NCI-H1436 (cell line): ENCODE measurements at places on chromosomes 1 and 21.

GRCh38 chr1:77047978-77048614 is 171.1 kb downstream of the PIGK start:
- DNase-seq = no peak

- DNase-seq = no peak
Measured at GRCh38 chr1:184956999-184957700, 17.2 kb downstream of the NIBAN1 start.

- DNase-seq = no peak
Measured at GRCh38 chr1:178465011-178465410, 31.8 kb downstream of the CLEC20A start.

GRCh38 chr1:157806431-157807149 is 13.3 kb downstream of the FCRL1 start:
- DNase-seq = no peak

GRCh38 chr1:52904208-52904926 is 17.2 kb downstream of the ECHDC2 start:
- DNase-seq = no peak

DNA sequence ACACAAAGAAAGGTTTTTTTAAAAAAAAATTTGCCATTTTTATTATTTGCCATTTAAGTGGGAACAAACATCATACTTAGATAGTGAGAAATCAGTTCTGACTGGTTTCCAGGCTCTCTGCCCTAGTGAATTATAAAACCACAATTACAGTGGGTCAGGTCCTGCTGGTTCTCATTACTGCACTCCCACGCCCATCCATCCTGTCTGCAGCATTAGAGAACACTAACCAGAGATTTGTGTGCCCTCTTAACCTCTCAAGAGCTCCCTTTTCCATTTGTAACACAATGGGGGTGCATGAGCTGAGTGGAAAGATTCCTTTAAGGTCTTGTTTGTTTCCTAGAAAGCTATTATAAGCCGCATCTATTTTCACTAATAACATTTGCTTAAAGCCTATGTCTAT is 489.3 kb downstream of the AMY1C start:
- DNase-seq = no peak

- DNase-seq = no peak
Measured at GRCh38 chr1:243438146-243438545, 182.3 kb downstream of the SDCCAG8 start.

GRCh38 chr1:206657751-206658150 is 22.4 kb downstream of the DYRK3 start:
- DNase-seq = no peak

DNA sequence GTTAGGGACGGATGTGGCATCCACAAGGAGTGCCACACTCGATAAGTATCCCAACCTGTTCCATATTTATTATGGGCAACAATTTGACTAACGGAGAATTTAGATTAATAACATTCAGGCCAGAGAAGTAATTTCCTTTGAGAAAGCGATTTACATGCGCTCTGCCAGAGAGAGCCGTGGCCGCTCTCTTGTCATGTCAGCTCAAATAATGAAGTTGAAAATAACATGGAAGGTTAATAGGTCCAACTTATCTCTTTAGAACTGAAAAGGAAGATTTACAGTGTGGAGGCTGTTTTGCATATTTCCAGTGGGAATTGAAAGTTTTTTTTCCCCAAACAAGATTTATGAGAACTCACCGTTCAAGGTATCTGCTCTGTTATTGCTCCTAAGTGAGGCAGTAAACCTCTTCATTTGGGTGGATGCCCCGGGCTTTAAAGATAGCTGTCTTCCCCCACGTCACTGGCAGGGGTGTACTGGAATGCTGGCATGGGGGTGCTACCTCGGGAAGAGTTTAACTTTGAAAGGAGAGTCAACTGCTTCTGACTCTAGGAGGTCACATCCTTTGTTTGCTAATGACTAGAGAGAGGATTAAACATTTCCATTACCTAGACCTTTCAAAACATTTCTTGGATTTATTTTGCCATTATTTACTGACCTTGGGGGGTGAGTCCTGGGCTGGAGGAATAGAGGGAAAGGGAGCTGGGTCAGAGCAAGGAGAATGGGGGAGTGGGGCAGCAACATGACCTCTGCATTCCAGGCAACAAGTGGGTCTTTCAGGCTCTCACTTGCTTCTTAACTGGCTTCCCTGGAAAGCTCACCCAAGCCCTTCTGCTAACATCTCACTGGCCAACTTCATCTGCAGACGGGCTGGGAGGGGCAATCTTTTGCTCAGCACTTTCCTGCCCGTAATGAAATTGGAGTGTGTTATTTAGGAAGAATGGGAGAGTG is 204.2 kb downstream of the CAMTA1 start:
- DNase-seq = no peak

DNA sequence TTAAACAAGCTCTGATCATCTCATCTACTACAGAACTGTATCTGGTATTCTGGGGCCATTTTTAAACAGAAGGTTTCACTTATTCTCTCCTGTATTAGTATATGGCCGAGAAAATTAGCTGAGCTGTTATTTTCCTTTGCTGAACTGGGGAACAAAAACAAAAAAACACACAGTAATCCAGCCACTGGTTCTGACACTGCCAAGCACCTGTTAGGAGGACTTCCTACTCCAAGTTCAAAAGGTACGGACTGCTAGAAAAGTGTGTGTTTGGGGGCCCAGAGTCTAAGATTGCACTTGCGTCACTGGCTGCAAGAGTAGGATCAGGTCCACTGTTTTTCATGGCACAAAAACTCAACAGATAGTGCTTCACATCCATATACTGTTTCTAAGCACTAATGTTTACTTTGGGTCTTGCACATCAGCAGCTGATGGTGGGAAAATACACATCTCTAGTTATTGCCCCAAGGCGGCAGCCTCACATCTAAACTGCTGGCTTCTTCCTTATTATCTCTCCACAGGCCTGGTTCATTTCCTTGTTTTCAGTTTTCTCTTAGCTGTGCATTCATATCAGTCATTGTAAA is 226.1 kb downstream of the FGGY start:
- DNase-seq = no peak

- DNase-seq = no peak
Measured at GRCh38 chr1:66012106-66012784, 219.6 kb downstream of the PDE4B start.

GRCh38 chr1:67908250-67908936 is 75.1 kb upstream of the GNG12 start:
- DNase-seq = no peak

- DNase-seq = no peak
Measured at GRCh38 chr1:163459539-163459938, 137.8 kb downstream of the NUF2 start.

- no peak for DNase-seq
Measured at GRCh38 chr1:56827711-56828110, 8.5 kb upstream of the FYB2 start.

DNA sequence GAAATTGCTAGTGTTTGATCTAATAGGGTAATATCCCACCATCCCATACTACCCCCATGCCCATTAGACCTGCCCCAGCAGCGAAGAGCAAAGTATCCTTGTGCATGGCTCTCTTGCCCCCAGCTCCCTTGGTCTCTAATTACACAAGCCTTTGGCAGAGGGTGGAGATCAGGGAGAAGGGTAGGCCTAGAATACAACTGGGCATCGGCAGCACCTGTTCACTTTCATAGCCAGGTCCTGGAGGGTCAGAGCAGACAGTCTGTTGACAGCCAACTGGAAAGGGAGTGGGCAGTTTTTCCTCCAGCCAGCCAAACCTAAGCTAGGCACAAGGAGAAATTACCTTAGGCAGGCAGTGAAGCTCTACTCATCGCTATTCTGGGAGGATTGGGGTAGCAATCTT is 2.7 kb upstream of the PIGC start:
- no peak for DNase-seq

DNA sequence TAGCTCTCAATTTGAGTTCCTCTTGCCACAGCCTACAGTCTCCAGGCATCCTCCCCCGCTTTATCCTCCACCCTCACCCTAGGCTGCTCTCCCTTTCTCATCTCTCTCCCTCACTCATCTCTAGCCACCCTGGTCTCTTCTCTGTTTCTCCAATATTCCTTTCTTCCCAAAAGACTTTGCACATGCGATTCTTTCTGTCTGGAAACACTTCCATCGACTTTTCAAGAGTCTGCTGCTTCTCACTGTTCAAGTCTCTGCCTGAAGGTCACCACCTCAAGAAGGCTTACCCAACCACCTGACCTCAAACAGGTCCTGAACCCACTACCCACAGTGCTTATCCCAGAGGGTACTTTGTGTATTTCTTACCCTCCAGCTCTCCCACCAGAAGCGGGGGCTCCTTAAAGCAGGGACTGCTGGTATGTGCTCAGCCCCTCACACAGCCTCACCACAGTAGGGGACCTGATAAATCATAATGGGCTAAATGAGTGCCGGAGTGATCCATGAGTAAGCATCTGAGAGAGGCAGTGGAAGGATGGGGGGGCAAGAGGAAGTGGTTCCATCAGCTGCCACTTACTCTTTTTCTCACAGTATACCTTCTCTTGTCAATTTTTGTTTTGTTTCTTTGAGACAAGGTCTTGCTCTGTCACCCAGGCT is 14.3 kb upstream of the KRTAP19-8 start:
- no peak for DNase-seq

- no peak for DNase-seq
Measured at GRCh38 chr1:119771770-119772169, 3.1 kb upstream of the HMGCS2 start.

- no peak for DNase-seq
Measured at GRCh38 chr1:62436039-62436465, 797 bp upstream of the USP1 start.

DNA sequence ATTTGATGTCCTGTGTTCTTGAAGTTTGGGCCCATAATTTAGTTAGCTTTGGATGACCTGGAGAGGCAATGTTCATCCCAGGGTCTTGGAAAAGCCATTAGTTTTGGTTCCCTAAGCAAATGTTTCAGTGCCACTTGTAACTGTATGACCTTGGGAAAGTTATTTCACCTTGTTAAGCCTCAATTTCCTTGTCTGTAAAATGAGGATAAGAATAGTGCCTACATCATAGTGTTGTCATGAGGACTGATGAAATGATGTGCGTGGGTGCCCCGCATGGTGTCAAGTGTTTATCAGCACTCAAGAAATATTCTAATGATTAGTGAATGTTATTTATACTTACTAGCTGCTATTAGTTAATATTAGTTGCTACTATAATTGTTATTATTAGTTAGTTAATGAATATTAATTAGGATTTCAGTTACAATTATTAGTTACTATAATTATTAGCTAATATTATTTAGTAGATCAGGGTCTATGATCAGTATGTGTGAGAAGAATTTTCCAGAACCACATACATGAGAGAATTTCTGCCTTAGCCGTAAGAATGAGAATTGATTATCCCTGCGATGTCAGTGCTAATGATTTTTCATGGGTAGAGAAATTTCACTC is 1.9 kb downstream of the SH3BGR start:
- no peak for DNase-seq

GRCh38 chr1:19619697-19620384 is 24.3 kb upstream of the NBL1 start:
- no peak for DNase-seq

DNA sequence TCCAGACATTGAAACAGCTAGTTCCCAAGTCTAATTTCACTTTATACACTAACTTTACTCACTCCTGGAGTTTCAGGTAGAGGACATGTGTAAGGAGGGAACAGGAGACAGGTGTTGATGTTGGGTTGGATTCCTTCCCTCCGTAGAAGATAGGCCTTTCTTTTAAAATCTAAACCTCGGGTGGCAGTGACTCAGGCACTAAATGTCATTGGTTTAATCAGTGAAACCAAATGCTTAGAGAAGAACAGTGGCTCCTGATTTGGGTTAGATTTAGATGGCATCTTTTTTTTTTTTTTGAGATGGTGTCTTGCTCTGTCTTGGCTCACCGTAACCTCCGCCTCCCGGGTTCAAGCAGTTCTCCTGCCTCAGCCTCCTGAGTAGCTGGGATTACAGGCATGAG is 7.2 kb downstream of the CAP1 start:
- DNase-seq = no peak

DNA sequence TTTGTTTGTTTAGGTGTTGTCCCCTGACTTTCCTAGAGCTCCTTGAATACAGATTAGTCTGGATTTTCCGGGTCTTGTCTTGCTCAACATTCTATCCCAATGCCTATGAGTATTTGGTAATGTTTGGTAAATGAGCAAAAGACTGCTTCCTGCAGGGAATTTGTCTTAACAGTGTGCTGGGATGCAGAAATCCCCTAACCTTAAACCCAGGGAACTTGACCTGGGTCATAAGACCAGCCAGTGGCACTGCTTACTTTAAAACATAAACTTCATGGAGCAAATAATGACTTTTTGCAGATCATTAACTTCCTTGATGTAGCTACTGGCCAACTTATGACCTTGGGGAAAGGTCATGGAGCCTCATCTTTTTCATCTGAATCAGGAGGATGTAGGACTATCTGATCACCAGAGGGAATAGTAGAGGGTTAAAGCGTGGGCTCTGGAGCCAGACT is 27.2 kb downstream of the TCEANC2 start:
- DNase-seq = no peak

- no peak for DNase-seq
Measured at GRCh38 chr21:34702341-34703170, 33.8 kb downstream of the CLIC6 start.

- DNase-seq = no peak
Measured at GRCh38 chr1:201678264-201679101, 139.6 kb downstream of the NAV1 start.
